ENCODE measurements at places on chromosomes 2 and 18. TPM values are rescaled to one million over a fixed set of nuclear protein-coding genes. Genes with fewer than 3 reads are reported as not detected.

The DSG4 gene
- total RNA-seq: under 0.01 TPM

The APCDD1 gene
- not detected for total RNA-seq

The KCNS3 gene
- total RNA-seq: 18.9 TPM

The GPR35 gene
- total RNA-seq: 0.33 TPM

The KCNIP3 gene
- total RNA-seq: 21.6 TPM

The PCARE gene
- not detected for total RNA-seq

The NPHP1 gene
- 2.6 TPM for total RNA-seq

The CDH19 gene
- total RNA-seq: not detected

The CAPG gene
- 507 TPM for total RNA-seq

The LBX2 gene
- total RNA-seq: 6.7 TPM

The GIGYF2 gene
- 19.4 TPM for total RNA-seq

The SERPINB10 gene
- total RNA-seq: not detected

The TTC39C gene
- 28.1 TPM for total RNA-seq

The CDCA7 gene
- 7.4 TPM for total RNA-seq

The CPLX4 gene
- not detected for total RNA-seq

The CDH2 gene
- total RNA-seq: 220 TPM

The NAT8 gene
- total RNA-seq: not detected

The ATL2 gene
- total RNA-seq: 18.8 TPM

The CNDP1 gene
- not detected for total RNA-seq

The GPR155 gene
- 2.8 TPM for total RNA-seq

The ST8SIA5 gene
- not detected for total RNA-seq

The RESP18 gene
- total RNA-seq: not detected

The RGPD4 gene
- not detected for total RNA-seq
